ENCODE measurements at places on chromosomes 4 and X. TPM values are rescaled to one million over a fixed set of nuclear protein-coding genes. Genes with fewer than 3 reads are reported as not detected.

Gene DUX4
- total RNA-seq: not detected

Gene UCP1
- not detected for total RNA-seq

Gene SUPT20HL2
- not detected for total RNA-seq

Gene PCDH7
- total RNA-seq: 18.7 TPM

Gene RAB39B
- 0.85 TPM for total RNA-seq

Gene CNGA1
- total RNA-seq: not detected

Gene BEX5
- not detected for total RNA-seq
